ENCODE measurements at places on chromosomes 16 and 17.

GRCh38 chr17:49110509-49110908 is 22.1 kb upstream of the B4GALNT2 start:
- no peak for DNase-seq

- DNase-seq: peak; percentile 62
Measured at GRCh38 chr17:59762049-59762823, 54.8 kb downstream of the VMP1 start.

DNA sequence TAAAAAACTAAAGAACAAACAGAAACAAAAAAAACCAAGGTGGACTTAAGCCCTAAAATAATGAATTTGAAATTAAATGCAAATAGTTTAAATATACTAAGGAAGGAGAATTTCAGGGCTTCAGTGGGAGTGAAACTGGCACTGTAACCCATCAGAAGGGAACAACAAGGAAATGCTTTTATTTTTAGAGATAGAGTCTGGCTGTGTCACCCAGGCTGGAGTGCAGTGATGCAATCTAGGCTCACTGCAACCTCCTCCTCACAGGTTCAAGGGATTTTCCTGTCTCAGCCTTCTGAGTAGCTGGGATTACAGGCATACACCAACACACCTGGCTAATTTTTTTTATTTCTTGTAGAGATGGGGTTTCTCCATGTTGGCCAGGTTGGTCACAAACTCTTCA is 625.2 kb upstream of the CDH8 start:
- no peak for DNase-seq

DNA sequence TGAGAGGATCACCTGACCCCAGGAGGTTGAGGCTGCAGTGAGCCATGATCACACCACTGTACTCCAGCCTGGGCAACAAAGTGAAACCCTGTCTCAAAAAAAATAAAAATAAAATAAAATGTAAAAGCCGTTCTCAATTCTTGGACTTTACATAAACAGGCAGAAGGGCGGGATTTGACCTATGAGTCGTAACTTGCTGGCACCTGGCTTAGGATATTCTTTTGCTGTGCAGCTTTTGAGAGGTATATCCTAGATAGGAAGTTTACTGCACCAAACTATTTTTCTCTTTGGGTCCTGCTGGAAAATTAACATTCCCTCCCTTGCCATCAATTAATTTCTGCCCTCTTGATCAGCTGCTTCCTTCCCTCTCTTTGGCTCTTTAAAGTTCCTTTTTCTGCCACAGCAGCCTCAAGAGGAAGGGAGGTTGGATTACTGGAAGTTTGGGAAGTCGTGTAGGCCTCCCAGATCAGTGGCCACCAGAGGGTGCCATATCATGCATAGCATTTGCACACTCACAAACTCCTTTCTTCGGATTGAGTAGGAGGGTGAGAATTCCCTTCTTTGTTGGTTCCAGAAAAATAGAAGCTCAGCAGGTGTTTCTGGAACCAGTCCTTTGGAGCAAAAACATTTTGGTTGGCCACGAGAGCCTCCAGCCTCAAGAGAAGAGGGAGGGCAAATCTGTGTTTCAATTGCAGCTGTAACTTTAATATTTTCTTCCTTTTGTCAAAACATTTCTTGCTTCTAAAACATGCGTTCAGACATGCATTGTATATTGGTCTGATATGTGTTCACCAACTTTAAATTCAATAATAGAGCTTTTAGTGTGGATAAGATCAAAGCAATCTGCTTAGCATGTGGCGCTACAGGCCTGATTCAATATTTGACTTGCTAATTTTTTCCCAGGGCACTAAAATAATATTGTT is 147.3 kb downstream of the CCDC182 start:
- peak; percentile 65 for DNase-seq

DNA sequence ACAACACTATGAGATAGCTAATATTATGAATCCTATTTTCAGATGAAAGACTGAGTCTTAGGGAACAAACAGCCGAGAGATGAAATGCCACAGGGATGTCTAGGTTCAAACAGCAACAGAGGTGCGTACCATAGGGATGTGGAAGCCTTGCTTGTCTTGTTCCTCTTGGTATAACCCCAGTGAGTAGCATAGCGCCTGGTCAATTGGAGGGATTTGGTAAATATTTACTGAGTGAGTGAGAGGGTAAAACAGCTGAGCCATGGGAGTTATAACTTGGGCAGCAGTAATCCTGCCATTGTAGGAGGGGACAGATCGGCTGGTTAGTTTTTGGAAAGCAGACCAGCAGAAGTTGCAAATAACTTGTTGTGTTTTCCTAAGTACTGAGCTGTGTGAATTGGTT is 80.2 kb downstream of the WWOX start:
- no peak for DNase-seq

DNA sequence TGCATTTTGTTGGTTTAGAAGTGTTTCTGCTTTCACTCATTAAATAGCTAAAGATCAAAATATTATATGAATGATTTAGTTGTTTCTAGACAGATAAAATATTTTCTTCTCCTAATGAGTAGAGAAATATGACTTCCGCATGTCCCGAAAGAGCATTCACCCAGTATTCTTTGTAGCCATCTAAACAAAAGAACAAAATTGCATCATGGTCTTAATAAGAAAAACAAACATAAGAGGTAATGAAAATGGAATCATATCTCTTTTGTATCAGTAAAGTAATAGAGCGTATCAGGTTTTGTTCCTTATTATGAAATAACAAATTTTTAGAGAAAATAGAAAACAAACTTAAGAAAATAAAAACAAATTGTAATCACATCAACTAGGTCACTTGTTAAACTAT is 16.1 kb upstream of the KCNJ2 start:
- no peak for DNase-seq

- no peak for DNase-seq
Measured at GRCh38 chr16:87728026-87728425, 37.8 kb downstream of the KLHDC4 start.

DNA sequence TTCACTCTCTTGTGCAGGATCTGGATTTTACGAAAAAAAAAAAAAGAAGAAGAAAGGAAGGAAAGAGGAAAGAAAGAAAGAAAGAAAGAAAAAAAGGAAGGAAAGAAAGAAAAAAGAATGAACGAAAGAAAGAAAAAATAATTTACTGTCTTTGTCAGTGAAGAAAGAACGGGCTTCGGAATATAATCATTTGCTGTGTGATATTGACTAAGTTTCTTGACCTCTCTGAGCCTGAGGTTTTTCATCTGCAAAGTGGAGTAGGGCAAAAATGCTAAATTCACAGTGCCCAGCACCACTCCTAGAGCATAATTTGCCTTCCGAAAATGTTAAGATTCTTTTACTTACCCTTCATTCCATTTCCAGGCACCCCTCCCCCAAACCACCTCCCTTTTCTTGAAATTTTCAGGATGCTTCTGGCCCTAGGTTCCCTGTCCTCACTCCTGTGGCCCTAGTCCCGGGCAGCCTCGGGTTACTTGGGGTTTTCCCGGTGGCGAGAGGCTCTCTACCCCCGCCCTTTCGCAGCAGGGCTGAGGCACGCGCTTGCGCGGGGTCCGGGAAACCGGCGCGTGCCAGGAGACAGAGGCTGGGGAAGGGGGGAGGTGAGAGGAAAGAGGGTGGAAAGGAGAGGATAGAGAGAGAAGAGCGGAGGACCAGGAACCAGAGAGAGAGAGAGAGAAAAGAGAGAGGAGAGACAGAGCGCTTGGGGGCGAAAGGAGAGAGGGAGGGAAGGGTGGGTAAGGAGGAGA is at the start of gene CNTNAP1:
TSS of gene CNTNAP1 (plus strand) at position 556 of the 746 bp plus-strand sequence. CDS start 299 bp downstream, outside the sequence.
- DNase-seq: peak; percentile 59

GRCh38 chr16:64657316-64658011 is 464.4 kb downstream of the CDH11 start:
- no peak for DNase-seq

DNA sequence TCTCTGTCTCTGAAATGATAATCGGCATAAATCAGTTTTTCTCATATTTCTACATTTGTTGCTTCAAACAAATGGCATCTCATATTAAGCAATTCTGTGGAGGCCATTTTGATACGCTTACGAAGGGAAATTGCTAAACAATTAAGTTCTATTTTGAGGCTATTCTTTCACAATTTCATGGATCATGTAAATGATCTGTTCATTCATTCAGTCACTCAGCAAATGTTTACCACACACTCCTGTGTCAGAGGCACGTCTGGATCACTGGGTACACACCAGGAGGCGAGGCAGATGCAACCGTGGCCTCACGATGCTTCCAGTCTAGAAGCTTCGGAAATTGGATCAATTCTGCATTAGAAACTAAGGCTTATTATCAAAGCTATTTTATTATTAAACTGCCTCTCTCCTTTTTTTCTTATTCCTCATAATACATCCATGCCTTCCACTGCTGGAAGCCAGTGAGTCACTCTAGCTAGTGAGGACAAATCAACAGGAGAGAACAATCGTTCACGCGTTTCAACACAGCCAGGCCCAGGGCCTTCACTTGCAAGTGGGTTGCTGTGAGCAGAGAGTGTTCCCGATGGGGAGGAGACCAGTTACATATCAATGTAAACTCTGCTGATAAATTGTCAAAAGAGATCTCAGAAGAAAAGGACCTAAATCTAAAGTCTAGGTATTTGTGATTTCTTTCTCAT is 11.3 kb upstream of the SLC39A11 start:
- DNase-seq: no peak

GRCh38 chr16:75198135-75198600 is 8.8 kb downstream of the CTRB2 start:
- DNase-seq: no peak

DNA sequence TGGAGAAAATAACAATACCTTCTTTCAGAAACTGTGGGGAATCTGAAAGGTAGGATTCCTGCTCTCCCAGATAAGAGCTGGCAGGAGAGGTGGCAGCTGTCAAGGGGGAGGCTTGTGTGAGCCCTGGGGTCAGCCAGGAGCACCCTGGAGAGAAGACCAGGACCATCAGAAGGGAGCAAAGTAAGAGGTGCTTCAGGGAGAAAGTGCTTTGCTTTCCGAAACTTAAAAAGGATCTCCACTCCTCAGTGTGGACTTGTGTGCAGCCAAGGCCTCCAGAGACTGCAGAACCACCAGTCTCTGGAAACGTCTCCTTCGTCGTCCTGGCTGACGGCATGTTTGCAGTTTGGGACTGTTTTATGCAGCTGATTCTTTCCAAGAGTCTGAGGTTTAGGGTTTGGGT is 13.7 kb upstream of the SOX9 start:
- DNase-seq: no peak

DNA sequence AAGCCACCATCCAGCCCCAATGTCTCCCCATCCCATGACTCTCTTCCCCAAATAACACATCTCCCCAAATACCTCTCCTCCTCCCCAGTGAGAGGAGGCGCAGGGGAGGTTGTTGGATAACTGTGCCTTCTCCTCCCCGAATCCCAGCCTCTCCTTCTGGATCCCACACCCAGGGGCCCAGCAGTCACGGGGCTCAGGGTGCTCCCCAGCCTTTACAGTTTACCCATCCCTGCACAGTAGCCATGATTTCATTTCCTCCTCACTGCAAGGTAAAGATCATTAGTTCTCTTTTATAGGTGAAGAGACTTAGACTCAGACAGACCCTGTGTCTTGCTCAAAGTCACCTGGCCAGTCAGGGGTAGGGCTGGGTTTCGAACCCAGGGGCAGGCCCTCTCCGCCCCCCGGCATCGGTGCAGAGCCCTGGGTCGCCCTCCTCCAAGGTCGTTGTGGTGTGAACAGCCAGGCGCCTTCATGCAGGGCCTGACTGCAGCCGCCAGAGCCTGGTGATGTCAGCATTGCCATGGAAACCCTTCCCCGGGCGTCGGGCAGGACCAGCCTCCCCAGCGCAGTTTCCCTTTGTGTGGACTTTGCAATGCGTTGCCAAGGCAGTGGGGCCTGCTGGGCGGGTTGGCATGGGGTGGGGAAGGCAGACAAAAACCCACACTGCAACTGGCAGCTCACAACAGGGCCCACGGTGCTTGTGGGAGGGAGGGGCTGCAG is 53.3 kb upstream of the TOB1 start:
- DNase-seq: peak; percentile 94

GRCh38 chr16:68086860-68087268 is 1.7 kb downstream of the NFATC3 start:
- no peak for DNase-seq

- DNase-seq: no peak
Measured at GRCh38 chr16:14354561-14355351, 275.3 kb downstream of the PARN start.

GRCh38 chr17:4625181-4625617 is 16.3 kb downstream of the ALOX15 start:
- DNase-seq: no peak

- DNase-seq: no peak
Measured at GRCh38 chr17:48439110-48439850, 9.3 kb upstream of the SKAP1 start.

GRCh38 chr16:68272507-68273209 is 8.3 kb downstream of the SLC7A6 start:
- no peak for DNase-seq

DNA sequence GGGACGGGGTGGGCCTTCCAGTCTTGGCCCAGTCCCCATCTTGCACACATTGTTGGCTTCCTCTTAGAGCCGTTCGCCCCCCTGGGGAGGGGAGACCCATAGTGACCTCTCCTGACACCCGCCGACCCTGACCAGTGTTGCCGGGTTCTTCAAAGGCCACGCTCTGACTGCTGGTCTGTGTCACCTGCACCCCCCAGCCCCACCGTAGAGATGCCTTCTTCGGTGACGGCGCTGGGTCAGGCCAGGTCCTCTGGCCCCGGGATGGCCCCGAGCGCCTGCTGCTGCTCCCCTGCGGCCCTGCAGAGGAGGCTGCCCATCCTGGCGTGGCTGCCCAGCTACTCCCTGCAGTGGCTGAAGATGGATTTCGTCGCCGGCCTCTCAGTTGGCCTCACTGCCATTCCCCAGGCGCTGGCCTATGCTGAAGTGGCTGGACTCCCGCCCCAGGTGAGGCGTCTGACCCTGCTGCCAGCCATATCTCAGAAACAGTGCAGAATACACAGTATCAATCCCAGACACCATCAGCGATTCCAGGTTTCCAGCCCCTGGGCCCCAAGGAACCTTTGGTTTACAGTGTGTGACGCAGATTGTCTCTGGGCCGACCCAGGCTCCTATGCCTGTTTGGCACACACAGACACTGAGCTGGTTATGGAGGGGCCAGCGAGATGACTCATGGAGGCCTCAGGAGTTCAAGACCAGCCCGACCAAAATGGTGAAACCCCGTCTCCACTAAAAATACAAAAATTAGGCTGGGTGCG is 1.3 kb downstream of the SLC26A11 start:
- no peak for DNase-seq

- DNase-seq: peak; percentile 71
Measured at GRCh38 chr17:6574687-6575595, 18.6 kb upstream of the PITPNM3 start.

DNA sequence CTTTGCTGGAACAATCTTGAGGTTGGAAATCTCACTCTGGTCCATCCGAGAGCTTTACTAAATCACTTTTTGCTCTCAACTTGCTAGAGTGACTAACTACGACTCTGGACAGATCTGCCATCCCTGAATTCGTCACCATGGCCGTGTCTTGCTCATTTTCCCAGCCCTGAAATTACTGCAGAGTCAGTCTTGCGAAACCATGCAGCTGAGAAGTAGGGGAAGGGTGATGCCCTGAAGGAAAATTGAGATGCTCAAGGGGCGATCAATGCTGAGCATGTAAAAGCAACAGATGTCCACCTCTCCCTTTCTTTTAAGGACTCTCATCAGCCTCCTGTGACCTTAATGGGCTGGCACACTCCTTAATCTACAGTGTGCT is 18.8 kb downstream of the PCTP start:
- DNase-seq: peak; percentile 91

- no peak for DNase-seq
Measured at GRCh38 chr17:70123193-70123592, 46.1 kb upstream of the KCNJ2 start.
